T-helper 1 cell (primary cell): ENCODE measurements at places on chromosomes 7 and 10.
A peak's percentile ranks its signal among the peaks of the same experiment; 100 is the strongest.

- no peak for DNase-seq
Observed at GRCh38 chr7:96481796-96482195, 159.9 kb upstream of the SLC25A13 start.

- DNase-seq, result no peak
Observed at GRCh38 chr10:44389150-44389549, 4.3 kb upstream of the CXCL12 start.

DNA sequence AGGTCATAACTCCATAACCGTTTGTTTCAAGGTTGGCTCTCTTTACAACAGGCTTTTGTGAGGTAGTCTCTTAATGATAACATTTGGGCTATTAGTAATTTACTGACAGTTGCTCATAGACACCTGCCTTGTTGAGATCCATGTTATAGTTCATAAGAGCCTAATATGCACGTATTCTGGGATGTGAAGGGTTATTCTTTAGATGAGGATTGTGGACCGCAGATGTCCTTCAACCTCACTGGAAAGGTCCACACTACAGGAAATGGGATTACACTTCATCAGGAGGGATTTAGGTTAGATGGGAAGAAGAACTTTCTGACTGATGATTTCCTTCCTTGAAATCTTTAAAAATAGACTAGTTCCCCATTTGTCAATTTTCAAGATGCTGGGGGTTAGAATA, 62.8 kb downstream of the SAMD9 start:
- DNase-seq, result no peak

DNA sequence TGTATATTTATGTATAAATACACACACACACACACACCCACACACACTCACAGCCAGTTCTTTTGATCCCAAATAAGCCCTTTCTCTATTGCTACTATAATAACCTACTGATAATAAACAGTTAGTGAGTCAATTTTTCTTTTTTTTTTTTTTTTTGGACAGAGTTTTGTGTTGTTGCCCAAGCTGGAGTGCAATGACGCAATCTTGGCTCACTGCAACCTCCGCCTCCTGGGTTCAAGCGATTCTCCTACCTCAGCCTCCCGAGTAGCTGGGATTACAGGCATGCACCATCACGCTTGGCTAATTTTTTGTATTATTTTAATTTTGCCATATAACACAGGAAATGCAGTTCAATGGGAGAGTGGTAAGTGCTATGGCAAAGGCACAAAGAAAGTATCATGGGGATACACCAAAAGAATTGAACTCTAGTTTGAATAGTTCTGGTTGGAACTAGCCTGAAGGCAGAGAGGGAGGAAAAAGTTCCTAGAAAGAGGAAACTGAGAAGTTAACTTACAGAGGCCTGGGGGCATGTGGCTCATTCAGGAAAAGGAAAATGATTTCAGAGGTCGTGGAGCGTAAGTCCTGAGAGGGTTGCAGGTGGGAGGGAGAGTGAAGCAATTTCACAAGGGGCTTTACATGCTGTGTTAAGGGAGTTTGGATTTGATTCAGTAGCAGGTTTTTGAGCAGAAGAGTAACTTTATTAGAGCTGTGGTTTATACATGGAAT, 44.4 kb upstream of the JCAD start:
- no peak for DNase-seq

- no peak for DNase-seq
Observed at GRCh38 chr10:62778125-62778524, 26.4 kb upstream of the ADO start.

GRCh38 chr10:116785282-116785681, 42.9 kb upstream of the HSPA12A start:
- DNase-seq, result no peak

- peak; percentile 25 for DNase-seq
Observed at GRCh38 chr10:102729029-102730026, 14.4 kb upstream of the WBP1L start.

- no peak for DNase-seq
Observed at GRCh38 chr7:17030559-17030958, 148.8 kb upstream of the AGR3 start.

DNA sequence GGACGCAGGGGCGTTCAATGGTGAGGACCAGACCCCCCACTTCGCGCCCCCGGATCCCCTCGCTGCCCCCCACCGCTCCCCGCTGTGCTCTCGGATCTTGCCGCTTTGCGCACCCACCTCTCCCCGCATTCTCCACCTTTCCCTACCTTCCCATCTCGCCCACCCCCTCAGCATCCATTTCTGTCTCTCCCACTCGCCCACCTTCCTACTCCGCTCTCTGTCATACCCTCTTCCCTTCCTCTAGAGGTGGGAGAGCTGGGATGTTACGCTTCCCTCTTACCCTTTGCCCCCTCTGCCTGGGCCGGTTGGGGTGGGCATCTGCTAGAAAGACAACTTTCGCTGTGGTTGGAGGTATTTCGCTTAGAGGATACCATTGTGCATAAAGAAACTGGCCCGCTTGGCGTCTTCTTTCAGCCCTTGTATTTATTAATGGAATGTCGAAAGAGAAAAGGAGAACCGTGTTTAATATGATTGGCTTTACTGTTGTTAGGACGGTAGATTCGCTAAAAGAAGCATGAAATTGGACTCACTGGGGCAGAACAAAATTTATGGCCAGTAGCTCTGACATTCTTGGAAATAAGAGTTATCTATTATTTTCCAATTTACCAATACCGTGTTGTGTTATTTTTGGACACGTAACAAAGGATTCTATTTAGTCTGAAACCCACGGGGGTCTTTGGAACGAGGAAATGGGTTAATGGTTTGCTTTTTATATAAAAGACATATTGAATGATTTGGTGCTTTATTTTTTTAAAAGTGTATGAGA, 873 bp downstream of the PRKAR2B start:
- no peak for DNase-seq

DNA sequence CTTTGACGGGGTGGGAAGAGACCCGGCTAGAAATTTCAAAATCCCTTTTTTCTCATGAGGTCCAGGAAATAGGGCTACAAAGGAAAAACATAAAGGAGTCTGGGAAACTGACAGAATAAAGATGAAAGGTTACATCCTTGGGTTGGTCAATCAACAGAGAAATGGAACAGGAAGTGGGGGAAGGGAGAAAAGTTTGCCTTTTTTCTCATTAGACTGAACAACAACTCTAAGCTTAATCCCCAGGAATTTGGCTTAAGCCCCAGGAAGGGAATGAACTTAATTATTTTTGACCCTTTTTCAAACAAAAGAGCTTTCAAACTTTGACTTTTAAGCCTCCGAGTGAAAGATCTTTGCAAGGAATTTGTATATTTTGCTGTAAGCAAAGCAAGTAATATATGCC, 32.7 kb downstream of the LGI1 start:
- DNase-seq, result no peak

DNA sequence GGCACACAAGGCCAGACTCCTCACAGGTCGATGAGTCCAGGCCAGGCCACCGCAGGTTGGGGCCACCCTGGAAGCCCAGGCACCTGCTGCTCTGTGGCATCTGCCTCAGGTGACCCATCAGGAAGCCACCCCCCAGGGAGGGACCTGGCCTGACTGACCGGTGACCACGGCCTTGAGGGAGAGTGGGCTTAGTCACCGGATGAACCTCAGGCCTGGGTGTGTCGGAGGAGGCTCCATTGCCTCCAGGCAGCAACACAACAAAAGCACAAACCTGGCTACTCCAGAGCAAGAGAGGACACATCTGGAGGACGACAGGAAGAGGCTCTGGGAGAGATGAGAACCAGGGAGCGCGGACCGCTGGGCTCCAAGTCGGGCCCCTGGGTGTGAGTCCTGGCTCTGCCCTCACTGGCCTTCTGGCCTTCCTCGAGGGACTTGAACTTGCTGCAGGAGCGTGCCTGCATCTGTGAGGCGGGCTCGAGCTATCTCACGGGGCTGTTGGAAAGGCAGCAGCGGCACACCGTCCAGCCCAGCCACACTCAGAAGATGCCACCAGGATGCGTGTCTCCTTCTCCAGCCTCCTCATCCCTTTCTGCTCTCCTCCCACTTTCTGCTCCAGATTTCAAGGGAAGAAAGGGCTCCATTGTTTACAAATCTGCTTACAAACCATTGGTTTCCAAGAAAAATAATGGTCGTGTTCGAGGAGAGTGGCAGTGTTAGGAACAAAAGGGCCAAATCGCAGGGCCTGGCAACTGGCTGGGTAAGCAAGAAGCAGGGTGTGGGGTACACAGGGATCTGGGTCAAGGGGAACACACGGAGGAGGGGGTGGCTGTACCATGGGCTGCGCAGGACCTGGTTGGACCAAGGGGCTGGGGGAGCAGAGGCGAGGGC, 152.9 kb downstream of the ADAM12 start:
- DNase-seq, result no peak

DNA sequence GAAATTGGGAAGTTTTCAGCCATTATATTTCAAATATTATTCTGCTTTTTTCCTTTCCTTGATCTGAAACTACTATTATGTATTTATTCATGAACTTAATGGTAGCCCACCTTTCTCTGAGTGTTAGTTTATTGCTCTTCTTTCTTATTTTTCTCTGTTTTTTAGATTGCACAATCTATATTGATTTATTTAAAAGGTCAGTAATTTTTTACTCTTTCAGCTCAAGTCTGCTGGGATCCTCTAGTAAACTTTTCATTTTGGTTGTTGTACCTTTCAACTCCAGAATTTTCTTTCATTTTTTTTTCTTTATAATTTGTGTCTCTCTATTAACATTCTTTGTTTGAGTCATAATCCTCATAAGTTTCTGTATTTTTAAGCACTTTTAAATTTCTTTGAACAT, 529.4 kb upstream of the POT1 start:
- no peak for DNase-seq

DNA sequence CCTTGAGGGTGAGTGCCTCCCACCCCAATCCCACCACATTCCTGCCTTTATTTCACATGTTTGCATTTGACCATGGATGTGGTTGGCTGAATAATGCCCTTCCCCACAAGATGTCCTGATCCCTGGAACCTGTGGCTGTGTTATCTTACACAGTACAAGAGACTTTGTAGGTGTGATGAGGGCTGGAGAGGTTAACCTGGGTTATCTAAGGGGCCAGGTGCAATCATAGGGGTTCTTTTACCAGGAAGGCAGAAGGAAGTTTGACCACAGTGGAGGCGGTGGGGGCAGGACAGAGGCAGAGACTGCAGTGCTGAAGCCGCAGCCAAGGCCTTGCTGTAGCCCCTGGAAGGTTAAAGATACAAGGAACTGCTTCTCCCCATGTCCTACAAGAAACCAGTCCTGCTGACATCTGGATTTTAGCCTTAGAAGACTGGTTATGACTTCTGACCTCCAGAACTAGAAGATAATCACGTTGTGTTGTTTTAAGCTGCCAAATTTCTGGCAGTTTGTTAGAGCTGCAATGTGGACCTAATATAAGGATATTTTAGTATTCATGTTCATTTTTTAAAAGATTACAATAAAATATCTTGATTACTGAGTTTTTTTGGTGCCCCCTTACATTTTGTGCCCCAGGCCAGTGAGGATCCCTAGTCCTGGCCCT, 136.6 kb downstream of the ARHGAP22 start:
- no peak for DNase-seq

DNA sequence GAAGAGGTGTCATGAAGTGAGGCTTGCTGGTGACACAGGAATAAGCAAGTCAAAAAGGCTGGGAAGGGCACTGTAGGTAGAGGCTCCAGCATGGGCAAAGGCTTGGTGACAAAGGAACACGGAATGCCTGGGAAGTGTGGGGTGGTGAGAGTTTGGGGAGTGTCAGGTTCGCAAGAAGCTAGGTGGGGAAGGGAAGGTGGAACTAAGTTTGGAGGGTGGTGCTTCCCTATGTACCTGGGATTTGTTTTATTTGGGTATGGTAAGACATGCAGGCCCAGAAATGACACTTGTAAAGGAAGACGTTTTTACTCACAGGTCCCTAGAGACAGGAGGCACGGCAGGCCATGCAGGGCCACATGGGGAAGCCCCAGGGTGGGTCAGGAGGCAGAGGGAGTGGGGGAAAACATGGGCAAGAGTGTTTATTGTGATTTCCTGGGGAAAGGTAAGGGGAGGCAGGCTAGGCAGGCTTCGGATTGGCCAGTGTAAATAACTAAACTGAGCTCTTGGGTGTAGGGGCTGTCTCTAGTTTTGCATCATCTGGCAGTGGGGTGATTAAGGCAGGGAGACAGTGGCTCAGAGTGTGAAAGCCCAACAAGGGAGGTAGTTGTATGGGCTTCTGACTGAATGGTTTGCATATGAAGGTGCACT, 52.1 kb downstream of the SH2D4B start:
- DNase-seq, result no peak

GRCh38 chr10:65570143-65571010, 1355.5 kb upstream of the LRRTM3 start:
- DNase-seq, result no peak

GRCh38 chr7:157337316-157338149, 729 bp downstream of the DNAJB6 start:
- peak; percentile 74 for DNase-seq

GRCh38 chr7:154546946-154547587, 455.9 kb downstream of the PAXIP1 start:
- no peak for DNase-seq

DNA sequence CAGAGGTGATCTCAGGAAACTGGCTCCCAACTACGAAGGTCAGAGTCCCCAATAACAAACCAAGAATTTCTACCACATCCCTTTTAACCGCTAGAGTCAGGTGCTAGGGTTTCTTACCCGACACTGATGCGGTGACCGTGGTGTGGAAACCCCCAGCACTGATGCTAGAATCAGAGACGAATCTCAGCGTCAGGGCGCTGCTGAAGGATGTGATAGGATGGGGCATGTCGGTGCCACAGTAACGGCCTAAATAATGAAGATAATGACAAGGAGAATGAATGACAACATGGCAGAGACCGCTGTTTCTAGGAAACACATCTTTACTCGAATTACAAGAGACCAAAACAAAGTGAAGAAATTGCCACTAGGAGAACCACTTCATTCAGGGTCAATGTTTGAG, 131.1 kb upstream of the RSU1 start:
- DNase-seq, result peak; percentile 5

DNA sequence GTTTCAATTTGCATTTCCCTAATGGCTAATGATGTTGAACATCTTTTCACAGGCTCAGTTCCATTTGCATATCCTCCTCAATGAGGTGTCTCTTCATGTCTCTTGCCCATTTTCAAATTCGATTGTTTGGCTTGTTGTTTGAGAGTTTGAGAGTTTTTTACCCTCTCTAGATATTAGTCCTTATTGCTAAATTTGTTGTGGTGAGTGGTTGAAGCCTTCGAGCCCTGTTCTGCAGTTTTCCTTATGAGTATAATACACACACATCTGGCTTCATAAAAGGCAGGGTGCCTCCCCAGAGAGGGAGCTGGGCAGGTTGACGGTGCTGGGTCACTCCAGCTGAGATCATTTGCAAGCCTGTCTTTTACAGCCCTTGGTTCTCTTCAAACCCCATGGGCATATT, 65.1 kb downstream of the RGS10 start:
- no peak for DNase-seq

DNA sequence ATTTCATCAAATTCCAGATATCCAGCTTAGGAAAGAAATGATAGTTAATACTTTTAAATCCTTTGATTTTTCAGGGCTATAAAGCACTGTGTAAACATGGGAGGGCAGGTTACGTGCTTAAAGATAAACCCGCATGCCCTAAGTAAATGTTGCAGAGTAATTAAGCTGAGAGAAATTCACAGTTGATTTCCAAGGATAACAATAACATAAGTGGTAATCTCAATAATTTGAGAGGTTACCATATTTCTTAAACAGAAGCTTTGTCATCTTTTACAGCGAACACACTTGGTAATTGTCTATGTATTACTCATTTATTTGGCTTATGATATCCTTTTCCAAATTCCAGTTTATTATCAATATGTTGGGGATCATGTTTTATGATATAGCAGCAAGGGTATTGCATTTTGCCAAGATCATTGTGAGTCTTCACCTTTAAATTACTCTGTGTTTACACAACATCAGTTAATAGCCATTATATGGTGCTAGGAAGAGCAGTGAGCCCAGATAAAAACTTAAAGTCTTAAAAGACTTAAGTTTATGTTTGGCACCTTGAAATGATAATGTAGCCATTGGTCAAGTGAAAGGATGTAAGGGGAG, 15.4 kb downstream of the MGAM start:
- no peak for DNase-seq

- no peak for DNase-seq
Observed at GRCh38 chr10:98365406-98366061, 49.4 kb downstream of the PYROXD2 start.
